Inflammatory macrophage treated with lipopolysaccharide for 1 hour (primary cell): ENCODE measurements at places on chromosomes 2 and 18.
A peak's percentile ranks its signal among the peaks of the same experiment; 100 is the strongest.

- DNase-seq = no peak
These were observed 23.8 kb upstream of the MAL start for GRCh38 chr2:95001701-95002100.

DNA sequence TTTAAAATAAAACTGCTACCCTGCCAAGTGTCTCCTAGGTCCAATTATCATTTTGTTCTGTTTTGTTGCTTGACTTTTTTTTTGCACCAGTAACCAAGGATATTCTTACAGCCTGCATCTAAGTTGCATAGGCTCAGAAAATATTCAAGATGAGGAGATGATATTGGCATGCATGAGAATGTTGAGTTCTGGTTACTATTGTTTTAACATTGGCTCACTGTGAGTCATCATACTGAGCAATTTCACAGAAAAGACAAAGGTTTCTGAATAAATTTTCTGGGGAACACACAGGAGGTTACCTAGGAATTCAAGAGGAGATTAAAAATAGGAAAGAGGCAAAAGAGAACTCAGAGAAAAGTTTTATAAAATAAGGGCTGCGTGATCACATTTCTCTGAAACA is 84.8 kb upstream of the POU3F3 start:
- DNase-seq = peak; percentile 57

DNA sequence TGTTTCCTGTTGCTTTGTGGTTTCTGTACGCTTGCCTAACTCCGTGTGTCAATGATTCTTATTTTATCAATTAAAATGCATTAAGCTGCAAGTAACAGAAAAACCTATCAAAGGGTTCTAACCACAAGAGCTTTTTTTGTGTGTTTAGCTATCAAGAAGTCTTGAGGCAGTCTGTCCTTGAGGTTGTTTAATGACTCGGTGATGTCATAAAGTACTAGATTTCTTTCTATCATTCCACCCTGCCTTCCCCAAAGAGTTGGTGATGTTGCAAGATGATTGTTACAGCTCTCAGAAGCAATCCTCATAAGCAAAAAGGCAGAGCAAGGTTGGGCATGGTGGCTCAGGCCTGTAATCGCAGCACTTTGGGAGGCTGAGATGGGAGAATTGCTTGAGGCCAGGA is 51.9 kb upstream of the SPTBN1 start:
- DNase-seq = no peak

- no peak for DNase-seq
These were observed 40.2 kb downstream of the ALK start for GRCh38 chr2:29881089-29881730.

DNA sequence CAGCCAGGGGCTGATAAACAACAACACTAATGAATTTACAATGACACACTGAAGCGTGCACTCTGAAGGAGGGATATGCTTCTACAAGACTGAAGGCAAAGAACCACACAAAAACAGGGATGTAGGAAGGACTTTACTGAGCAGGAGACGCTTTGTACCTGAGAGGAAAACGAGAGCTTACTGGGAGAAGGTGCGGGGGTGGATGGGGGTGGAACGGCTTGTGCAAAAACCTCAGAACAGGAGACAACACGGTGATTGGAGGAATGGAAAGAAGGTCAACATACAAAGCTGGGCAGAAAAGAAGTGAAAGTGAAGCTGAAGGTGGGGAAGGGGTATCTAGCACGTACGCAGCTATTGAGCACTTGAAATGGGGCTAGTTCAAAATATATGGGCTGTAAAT is 93.1 kb downstream of the SLC8A1 start:
- no peak for DNase-seq

DNA sequence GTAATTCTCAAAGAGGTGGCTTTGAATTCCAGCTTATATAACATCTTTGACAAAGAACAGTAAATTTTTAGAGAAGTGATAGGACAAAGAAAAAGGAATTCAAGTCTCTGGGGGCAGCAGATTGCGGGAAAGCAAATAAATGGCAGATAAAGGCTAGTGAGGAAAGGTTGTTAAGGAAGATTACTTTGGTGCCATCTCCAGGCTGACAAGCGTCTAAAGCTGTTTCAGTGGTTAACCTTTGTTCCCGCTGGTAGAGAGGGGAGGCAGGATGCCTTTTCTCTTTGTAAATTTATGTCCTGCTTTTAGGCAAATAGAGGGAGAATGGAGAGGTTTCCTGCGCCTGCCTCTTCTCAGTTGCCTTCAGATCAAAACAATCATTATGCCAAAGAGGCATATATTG is 431.2 kb upstream of the CHST9 start:
- DNase-seq = no peak

- peak; percentile 50 for DNase-seq
These were observed 39.3 kb downstream of the LCT start for GRCh38 chr2:135797497-135798274.
